Hematopoietic multipotent progenitor cell (in vitro differentiated cells): ENCODE measurements at places on chromosomes 5 and 9.

DNA sequence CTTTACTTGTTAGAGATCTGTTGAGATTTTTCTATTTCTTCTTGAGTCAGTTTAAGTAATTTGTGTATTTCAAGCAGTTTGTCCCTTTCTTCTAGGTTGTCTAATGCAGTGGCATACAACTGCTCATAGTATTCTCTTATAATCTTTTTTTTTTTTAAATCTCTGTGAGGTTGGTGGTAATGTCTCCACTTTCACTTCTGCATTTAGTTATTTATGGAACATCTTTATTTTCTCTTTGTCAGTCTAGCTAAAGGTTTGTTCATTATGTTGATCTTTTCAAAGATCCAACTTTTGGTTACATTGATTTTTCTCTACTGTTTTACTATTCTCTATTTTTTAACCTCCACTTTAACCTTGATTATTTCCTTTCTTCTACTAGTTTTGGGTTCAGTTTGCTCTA, 13.8 kb downstream of the FOXE1 start:
- DNase-seq, result no peak

GRCh38 chr9:9598723-9599122, 1014.1 kb downstream of the PTPRD start:
- no peak for DNase-seq

DNA sequence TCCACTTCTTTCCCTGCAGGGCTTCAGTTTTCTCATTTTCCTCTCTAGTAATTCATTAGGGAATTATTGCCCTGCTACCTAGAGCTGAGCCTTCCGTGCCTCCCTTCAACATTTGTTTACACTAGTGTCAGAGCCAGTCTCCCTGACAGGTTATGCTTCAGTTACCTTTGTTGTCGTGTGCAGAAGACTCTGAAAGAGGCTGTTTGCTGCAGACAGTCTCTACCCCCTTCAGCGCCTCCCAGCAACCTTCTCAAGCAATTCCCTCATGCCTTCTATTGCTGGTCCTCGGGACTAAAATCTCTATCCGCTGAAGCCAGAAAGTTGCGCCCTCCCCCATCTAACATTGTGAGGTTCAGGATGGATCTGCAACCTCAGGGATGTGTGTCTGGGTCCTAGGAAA, 12.8 kb downstream of the RALGPS1 start:
- no peak for DNase-seq

DNA sequence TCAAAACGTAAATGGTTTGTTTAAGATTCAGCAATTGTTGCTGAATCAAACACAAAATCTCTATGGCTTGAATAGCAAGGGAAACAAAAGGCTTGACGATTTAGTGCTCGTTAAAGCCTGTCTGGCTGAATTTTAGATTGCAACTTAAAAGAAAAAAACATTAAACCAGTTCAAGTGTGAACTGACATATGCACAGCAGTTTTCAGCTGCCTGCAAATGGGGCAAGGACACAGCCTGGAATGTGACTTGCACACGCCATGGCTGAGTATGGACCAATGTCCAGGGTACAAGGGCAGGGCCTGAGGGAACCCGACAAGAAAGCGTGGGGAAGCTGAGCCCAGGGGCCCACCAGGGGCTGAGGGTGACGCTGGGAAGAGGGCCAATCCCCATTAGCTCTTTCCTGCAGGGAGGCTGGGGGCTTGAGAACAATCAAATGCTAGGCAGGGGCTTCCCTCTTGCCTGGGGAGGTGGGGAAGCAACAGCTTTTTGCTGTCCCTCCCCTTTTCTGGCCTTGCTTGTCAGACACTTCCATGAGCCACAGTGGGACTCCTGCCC, 89.6 kb upstream of the LRRTM2 start:
- no peak for DNase-seq

- no peak for DNase-seq
These were observed 21.0 kb downstream of the RALGPS1 start for GRCh38 chr9:126935630-126936029.

- no peak for DNase-seq
These were observed 63.4 kb upstream of the RNU6ATAC start for GRCh38 chr9:134227451-134228411.
